Activated CD4-positive, alpha-beta T cell treated with anti-CD3 and anti-CD28 coated beads, Interleukin-2, Interleukin-6, amounts not matched to agents 100 ng/mL and 50 ng/mL, durations not matched to agents 16 hours and 8 hours (primary cell): ENCODE measurements at places on chromosomes 4 and X.

- no peak for DNase-seq
Observed at GRCh38 chr4:170758988-170759387, 669.2 kb upstream of the AADAT start.

- no peak for DNase-seq
Observed at GRCh38 chr4:102259081-102259480, 86.2 kb downstream of the SLC39A8 start.

DNA sequence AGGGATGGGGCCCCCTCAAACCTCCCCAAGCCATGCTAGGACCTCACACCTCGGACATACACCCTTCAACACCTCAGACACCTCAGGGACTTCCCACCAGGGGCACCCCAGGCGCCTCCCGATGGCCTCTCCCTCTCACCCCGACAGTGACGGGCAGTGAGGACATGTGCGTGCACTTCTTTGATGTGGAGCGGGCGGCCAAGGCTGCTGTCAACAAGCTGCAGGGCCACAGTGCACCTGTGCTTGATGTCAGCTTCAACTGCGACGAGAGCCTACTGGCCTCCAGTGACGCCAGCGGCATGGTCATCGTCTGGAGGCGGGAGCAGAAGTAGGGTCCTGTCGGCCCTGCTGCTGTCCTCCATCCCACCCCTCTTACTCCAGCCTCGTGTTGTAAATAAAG is 7.4 kb downstream of the WDR13 start:
- DNase-seq: no peak

- DNase-seq: no peak
Observed at GRCh38 chrX:120428309-120428708, 40.8 kb downstream of the LAMP2 start.

DNA sequence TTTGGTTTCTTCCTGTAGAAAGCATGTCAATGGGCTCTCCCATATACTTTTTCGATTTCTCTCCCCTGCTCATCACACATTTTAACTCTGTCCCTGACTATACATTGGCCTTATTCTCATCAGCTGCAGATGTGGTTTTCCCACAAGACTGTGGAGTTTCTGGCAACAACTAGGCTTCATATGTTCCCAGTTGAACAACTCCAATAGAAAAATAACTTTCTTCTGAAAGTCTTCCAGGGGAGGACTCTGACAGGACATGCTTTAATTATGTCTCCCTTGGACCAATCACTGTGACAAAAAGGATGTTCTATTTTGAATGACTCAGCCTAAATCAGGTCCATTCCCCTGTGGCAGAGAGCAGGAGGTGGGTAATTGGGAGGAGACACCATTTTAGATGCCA is 28.1 kb downstream of the SPANXC start:
- DNase-seq: no peak

DNA sequence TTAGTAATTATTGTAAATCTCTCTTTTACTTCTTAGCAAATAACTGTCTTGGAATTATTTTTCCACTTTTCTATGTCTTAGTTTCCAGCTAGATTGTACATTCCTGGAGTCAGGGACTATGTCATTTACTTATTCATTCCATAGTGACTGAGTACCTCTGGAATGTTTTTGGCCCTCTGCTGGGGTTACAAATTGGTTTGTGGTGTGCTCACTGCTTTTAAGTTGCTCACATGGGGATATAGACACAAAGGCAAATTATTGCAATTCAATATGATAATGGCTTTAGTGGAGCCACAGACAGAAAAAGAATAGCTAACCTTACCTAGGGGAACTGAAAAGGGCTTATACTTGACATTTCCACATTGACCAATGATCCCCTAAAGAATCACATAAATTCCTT is 63.7 kb upstream of the PDGFRA start:
- DNase-seq: no peak

DNA sequence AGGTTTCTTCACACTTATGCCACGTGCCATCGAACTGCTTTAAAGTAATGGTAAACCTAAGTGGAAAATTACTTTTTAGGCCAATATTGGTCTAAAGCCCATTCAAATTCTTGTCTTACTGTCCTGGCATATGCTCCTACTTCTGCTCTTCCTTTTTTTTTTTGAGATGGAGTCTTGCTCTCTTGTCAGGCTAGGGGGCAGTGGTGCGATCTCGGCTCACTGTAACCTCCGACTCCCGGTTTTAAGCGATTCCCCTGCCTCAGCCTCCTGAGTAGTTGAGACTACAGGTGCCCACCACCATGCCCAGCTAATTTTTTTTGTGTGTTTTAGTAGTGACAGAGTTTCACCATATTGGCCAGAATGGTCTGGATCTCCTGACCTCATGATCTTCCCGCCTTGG is 129.0 kb upstream of the TECRL start:
- no peak for DNase-seq

DNA sequence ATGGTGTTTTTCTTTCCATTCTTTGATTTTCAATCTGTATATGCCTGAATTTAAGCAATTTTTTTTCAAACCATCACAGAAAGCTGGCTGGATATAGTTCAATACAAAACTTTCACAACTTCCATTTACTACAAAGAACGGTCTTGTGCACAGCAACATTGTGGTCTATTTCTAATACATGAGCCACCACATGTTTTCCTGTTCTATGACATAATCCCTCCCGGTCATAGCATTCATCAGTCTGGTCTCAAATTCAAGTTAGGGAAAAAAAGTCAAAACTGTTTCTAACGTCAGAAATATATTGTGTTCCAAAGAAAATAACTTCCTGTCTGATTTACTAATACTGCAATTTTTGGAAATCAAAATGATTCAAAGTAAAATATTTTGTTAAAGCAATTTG is 7.5 kb upstream of the CXCL6 start:
- no peak for DNase-seq

- DNase-seq: no peak
Observed at GRCh38 chr4:147596981-147597380, 20.2 kb upstream of the TMEM184C start.

DNA sequence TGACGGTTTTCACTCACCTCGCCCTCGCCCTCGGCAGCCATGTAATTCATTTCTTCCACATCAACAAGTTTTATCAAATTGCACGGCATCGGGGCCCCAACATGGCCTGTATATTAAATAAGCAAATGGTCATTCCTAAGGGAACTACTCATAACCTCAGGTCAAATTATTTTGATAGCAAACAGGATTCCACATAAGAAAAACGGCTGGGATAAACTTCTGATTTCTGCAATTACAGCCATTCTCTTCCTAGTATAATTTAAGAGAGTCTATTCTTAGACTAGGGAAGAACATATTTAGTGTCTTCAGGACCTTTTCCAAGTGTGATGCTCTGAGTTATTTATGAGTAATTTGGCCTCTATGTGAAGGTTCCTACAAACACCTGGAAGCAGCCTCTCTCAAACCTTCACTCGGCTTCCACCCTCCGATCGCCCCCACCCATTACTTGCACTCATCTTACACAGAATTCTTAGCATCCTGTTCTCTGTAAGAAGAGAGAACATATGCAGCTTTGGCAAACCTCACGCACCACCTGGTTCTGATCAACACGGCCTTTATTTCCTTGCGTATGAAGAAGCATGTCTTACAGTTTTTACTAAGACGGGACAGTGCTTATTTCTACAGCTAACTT is 29.4 kb upstream of the CENPU start:
- DNase-seq: no peak

GRCh38 chrX:68868902-68869800 is 40.3 kb downstream of the EFNB1 start:
- DNase-seq: no peak

GRCh38 chrX:137482136-137482535 is 83.8 kb upstream of the ZIC3 start:
- no peak for DNase-seq

DNA sequence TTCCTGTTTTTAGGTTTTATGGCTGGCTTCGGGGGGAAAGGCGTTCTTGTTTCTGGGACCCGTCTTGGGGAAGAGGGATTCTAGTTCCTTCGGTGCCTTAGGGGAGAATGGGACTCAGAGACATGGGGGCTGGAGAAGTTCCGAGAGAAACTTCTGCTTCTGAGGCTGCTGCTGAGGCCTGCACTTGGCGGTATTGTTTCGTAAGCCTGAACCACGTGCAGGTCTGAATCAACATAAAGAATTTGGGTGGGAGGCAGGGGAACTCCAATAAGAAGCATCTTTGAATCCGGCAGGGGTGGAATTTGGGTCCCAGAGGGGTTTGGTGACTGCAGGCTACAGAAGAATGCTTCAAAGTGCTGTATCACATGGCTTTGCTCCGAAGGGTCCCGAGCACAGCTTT is 15.1 kb downstream of the XG start:
- no peak for DNase-seq

DNA sequence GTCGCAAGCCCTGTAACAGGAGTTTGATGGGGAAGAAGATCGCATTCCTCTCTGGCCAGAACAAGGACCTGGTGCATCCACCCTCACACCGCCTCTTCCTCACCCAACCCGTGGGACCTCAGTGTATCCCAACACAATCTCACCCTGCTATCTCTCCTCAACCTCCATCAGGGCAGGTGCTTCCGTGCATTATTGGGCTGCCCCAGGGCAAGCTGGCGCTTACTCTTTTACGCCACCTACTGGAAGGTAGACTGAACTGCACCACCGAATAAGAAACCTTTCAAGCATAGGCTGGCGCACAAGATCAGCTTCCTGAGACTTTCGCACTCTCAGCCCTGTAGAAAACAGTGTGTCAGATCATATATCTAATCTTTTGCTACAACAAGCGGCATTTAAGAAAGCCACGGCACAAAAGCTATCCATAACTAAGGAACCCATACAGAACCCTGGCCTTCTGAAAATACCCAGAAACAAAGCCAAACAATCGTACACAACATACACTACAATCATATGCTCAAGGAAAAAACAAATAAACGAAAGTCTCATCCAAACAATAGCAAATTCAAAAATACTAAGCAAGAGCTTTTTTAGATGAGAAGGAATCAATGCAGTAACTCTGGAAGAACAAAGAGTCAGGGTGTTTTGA is 209.3 kb downstream of the UGT8 start:
- peak; percentile 65 for DNase-seq
